Stimulated activated CD4-positive, alpha-beta T cell treated with anti-CD3 and anti-CD28 coated beads, Interleukin-12 subunit alpha, Interleukin-12 subunit beta, amount 100 ng/mL, for 24 hours (primary cell): ENCODE measurements at places on chromosomes 4 and X.

DNA sequence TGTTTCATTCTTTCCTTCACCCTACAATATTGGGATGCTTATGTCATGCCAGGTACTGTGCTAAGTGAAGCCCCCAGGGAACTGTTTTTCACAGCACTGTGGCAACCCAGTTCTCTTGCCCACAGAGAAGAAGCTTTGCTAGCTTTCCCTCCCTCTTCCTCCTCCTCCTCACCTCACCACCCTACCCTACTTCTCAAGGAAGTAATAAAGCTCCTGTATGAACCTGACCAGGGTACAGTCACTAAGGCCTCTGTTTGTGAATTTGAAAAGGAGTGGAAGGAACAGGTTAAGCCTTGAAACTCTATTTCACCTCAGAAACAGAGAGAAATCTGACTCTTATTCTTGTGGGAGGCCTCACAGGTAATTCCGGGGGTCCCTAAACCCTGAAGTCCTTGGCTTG is 219.4 kb upstream of the RADX start:
- no peak for DNase-seq

GRCh38 chrX:10387011-10387410 is 230.2 kb downstream of the CLCN4 start:
- no peak for DNase-seq

GRCh38 chrX:110569506-110569905 is 210.9 kb downstream of the RTL9 start:
- no peak for DNase-seq

DNA sequence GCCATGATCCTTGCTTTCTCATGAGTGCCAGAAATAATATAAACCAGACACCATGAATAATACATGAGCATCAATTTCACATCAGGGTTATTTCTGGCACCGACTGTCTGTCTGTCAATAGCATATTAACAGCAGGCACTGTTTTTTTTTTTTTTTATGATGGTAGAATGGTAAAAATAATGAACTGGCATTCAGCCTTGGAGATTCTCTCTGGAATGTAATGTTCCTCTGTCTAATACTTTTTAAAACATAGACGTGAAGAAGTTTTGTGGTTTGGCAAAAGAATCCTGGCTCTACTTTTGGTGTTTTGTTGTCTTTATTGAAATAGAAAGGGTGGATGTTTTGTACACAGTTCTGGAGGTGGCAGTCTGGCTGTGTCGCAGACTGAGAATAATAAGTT is 874.6 kb upstream of the PRKX start:
- no peak for DNase-seq

GRCh38 chrX:39150220-39150619 is 349.0 kb downstream of the MID1IP1 start:
- no peak for DNase-seq

- DNase-seq, result no peak
Observed at GRCh38 chr4:16384576-16384975, 158.3 kb upstream of the TAPT1 start.

- peak; percentile 37 for DNase-seq
Observed at GRCh38 chr4:17511509-17511949, 361 bp downstream of the QDPR start.

GRCh38 chr4:69731847-69732246 is 28.6 kb downstream of the SULT1B1 start:
- DNase-seq, result no peak

- no peak for DNase-seq
Observed at GRCh38 chr4:153471698-153472093, 5.5 kb downstream of the TMEM131L start.

DNA sequence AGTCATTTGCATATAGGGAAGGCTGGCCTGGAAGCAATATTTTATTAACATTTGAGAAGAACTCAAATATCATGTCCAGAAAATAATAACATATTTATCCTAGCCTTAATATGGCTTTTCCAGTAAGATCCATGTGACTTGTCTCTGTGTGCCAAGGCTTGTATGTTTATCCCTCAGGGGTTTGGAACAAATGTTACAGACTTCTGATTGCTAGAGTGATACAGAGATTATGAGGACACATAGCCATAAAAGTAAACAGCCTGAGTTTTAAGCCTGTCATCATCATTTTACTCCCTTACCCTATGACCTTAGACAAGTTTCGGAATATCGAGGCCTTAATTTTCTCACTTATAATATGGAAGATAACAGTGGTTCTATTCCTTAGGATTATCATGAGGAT is 338.1 kb downstream of the GPAT3 start:
- DNase-seq, result no peak

DNA sequence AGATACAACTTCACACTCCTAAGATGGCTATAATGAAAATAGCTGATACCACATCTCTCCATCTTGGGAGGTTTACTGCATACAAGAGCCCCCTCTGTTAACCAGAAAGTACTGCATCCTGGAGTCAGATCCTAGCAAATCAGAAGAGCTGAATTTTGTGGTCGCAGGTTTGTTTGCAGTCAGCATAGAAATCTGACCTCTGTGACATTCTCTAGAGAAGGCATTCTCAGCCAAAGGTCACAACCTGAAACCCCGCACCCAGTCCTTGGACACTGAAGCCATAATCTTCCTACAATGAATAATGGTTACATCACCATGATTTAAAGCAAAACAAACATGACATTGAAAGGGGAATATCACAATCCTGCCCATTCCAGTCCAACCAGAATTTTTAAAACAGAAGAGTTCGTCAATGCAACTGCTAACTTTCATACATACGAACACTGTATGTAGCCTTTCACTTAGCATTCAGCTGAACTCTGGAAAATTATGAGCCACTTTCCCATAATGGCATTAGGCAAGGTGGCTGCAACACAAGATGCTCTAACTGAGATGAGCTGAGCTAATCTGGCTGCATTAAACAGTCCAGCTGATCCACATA is 17.6 kb downstream of the HS6ST2 start:
- DNase-seq, result no peak

GRCh38 chr4:150647008-150647407 is 65.1 kb downstream of the MAB21L2 start:
- DNase-seq, result no peak

- DNase-seq, result no peak
Observed at GRCh38 chrX:132094164-132094563, 33.7 kb downstream of the FRMD7 start.

GRCh38 chr4:184807797-184808712 is 17.7 kb downstream of the ACSL1 start:
- no peak for DNase-seq

- DNase-seq, result no peak
Observed at GRCh38 chr4:181548873-181549575, 694.2 kb upstream of the TENM3 start.

- no peak for DNase-seq
Observed at GRCh38 chrX:13090339-13091110, 46.1 kb upstream of the FAM9C start.

GRCh38 chr4:185931986-185932385 is 120.0 kb upstream of the SORBS2 start:
- no peak for DNase-seq

DNA sequence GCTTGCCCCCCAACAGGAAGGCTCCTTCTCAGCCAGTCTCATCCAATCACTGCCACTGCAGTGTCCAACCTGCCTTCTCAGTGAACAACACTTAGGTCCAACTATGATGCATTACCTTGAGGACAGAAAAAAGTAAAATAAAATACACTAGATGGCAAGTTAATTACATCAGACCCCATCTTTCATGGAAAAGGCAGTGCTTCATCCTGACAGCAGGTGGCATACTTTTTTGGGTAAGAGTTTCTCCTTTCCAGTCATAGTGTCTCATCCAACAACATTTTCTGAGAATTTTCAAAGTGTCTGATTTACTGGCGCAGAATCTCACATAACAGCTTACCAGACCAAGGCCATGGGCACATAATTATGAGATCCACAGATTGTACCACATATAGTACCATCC is 1742.8 kb downstream of the PCDH7 start:
- no peak for DNase-seq

- no peak for DNase-seq
Observed at GRCh38 chr4:26509681-26510333, 19.5 kb upstream of the CCKAR start.

DNA sequence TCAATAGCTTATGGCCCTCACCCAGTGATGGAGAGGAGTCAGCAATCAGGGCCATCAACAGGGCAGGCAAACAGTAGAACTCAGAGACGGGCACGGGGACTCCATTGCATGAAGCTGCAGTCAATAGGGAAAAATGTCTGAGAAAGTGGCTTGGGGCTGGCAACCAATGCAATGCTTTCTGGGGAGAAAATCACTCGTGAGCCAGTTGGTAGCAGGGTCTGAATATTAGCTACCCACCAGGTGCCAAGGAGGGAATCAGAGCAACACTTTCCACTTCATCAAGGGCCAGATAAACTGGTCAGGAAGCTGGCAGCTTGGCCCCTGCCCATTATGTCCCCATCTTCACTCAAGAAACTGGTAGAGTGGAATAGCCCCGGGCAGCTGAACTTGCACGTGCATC is 80.7 kb downstream of the STARD8 start:
- no peak for DNase-seq

- DNase-seq, result peak; percentile 80
Observed at GRCh38 chrX:81121513-81122363, 80.0 kb downstream of the HMGN5 start.

DNA sequence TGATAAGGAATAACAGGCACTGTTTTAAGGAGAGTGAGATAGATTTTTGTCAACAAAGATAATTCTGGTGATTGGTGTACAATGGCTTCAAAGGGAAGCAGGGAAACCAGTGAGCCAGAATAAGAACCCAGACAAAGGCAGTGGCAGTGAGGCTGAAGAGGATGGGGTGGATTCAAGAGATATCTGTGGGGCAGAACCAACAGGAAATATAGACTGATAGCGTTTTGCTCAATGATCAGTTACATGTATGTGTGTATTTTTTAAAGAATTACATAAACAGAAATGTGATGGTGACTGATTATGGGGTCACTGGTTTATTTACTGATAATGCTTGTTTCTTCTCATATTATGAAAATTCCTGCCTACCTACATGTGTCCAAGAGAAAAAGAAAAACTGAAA is 66.4 kb downstream of the AMMECR1 start:
- no peak for DNase-seq

DNA sequence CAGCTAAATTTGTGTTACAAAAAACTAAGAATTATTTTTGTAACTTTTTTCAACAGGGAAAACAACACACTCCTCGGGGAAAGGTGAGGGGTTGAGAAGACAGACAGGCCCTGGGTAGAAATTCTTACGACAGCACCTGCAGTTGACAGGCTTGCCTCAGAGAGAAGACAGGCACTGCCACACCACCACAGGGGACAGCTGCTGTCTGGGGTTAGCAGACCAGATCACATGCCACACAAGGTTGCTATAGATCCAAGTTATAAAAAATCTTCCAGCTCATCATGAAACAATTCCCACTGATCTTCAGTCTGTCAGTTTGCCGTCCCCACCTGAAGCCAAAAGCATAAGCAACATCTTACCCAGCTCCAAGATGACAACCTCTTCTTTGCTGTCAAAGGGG is 143.2 kb upstream of the ZCCHC13 start:
- no peak for DNase-seq

- DNase-seq, result no peak
Observed at GRCh38 chr4:72909461-72909860, 160.1 kb downstream of the COX18 start.

DNA sequence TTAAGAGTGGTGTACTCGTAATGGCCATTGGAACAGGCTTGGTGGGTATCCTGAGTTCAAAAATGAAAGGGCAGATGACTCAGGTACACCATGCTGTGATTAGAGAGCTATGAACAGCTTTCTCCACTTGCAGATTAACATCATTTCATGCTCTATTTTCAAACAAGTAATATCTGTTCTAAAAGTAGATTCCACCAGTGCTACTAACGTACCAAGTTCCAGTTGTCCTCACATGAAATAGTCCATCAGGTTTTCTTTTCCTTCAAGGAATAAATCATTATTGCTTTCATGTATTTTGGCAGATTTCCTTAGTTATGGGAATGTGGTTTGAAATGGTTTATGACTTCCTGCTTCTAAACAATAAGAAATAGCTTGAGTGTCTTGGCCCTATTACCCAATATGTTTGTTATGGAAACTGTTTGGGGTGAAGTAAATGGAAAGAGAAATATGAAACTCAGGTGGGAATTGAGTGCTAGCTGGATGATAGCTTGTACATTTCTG is 49.9 kb downstream of the PCDH7 start:
- no peak for DNase-seq

- no peak for DNase-seq
Observed at GRCh38 chr4:60944060-60944459, 256.1 kb upstream of the ADGRL3 start.

- no peak for DNase-seq
Observed at GRCh38 chr4:1171311-1172227, 814 bp downstream of the SPON2 start.

- DNase-seq, result no peak
Observed at GRCh38 chr4:138595171-138595570, 353.0 kb upstream of the SLC7A11 start.

DNA sequence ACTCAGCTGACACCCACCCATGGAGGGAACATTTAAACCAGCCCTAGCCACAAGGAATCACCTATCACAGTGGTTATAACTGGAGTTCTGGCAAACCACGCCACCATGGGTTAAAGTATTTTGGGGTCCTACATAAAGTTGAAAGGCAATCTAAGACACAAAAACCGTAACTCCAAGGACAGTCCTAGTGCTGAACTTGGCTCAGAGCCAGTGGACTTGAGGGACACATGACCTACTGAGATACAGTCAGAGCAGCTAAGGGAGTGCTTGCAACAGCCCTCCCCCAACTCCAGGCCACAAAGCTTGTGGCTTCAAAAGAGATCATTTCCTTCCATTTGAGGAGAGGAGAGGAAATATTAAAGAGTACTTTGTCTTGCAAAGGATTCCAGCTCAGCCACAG is 300.5 kb downstream of the FGF13 start:
- no peak for DNase-seq

- no peak for DNase-seq
Observed at GRCh38 chrX:136625246-136625645, 22.7 kb upstream of the CD40LG start.

GRCh38 chr4:181108237-181108636 is 1135.0 kb upstream of the TENM3 start:
- no peak for DNase-seq

DNA sequence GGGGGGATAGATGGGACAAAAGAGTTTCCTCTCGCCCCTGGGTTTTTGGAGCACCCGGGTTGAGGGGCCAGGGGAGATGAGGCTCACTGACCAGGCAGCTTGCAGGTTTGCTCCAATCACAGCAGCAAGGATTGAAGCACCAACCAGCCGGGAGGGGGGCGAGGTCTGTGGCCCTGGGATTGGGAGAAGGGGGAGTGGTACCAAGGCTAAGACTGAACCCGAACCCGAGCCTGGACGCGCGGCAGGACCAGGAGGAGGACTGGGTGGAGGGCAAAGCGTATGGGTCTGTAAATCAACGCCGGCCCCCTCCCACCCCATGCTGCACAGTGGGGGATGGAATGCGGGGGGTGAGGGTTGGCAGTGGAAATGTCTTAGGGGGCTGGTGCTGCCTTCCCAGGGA is 3.5 kb downstream of the SOX3 start:
- DNase-seq, result no peak

- DNase-seq, result peak; percentile 13
Observed at GRCh38 chr4:41882625-41883347, 52.4 kb upstream of the TMEM33 start.

- DNase-seq, result no peak
Observed at GRCh38 chr4:18321956-18322530, 300.5 kb upstream of the LCORL start.
